GM23338 (cell line): ENCODE measurements at places on chromosomes 13 and 19. TPM values are rescaled to one million over a fixed set of nuclear protein-coding genes. Genes with fewer than 3 reads are reported as not detected.

GRCh38 chr19:55453511-55454260 is 7.8 kb downstream of the ISOC2 start:
- H3K27me3 ChIP-seq = peaks cover 36% of the 10 kb centered on the region
- no peaks in the 10 kb centered on the region for H3K36me3 ChIP-seq
- DNase-seq = no peak
- H3K27ac ChIP-seq = no peak overlapping the region
- peaks cover 8% of the 10 kb centered on the region; the same call in 1 of the 2 replicates for H3K4me1 ChIP-seq
- H3K4me3 ChIP-seq = no peak overlapping the region

DNA sequence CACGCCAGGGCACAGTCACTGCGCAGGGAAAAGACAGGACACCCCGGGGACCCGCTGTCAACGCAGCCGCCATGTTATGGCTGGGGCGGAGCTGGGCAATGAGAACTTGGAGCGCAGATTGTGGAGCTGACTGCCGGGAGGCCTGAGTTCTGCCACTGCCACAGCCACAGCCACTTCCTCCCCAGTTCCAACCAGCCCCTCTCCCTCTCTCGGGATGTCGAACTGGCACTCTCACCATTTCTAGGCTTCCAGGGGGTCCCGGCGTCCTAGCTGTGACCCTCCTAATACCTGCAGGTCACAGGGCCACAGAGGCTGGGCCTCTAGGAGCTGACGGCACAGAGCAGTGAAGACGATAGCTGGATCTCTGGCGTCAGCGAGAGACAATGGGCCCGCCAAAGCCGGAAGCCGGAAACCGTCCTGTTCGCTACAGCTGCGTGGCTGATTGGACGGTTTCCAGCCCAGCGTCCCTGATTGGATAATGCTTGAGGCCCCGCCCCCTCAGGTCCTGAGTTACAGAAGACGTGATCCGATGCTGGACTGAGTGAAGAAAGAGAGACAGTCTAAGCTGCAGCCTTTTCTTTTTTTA is at the start of gene ZNF506:
Gene ZNF506 (minus strand): TSS at position 385 of the 586 bp plus-strand sequence. CDS start 147 bp downstream, at position 238.
- H3K27ac ChIP-seq = peak within 1 kb of the TSS; percentile 94; the same call in 1 of the 2 replicates
- H3K36me3 ChIP-seq = no peaks in the 10 kb centered on the region
- peak within 1 kb of the TSS; percentile 98 for H3K4me3 ChIP-seq
- peak; percentile 99 for DNase-seq
- no peaks in the 10 kb centered on the region for H3K27me3 ChIP-seq

GRCh38 chr13:49071341-49071937 is 95.7 kb downstream of the FNDC3A start:
- DNase-seq = no peak
- no peak overlapping the region for H3K4me3 ChIP-seq
- no peaks in the 10 kb centered on the region for H3K4me1 ChIP-seq

DNA sequence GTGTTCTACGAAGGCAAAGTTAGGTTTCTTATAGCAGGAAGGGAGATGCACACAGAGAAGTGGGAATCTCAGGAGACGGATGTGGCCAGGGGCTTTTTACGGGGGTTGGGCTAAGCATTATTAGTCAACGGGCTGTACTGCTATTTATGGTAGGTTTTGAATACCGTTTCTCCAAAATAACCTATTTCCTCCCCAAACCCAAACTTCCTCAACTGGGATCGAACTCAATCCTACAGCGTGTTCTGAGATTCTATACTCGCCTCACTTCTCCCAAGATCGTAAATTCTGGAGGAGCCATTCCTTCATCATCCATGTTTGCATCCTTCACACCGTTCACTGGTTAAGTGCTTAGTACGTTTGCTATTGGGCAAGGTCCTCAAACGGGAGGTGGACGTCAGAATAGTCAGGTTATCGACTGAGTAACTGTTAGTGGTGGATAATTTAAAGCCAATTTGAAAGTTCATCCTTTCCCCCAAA is 1.2 kb upstream of the TRIM13 start:
- peaks cover 18% of the 10 kb centered on the region for H3K27me3 ChIP-seq
- peaks cover 14% of the 10 kb centered on the region for H3K4me1 ChIP-seq
- H3K4me3 ChIP-seq = peak overlapping the region; percentile 80
- H3K36me3 ChIP-seq = no peaks in the 10 kb centered on the region

- H3K36me3 ChIP-seq = no peaks in the 10 kb centered on the region
- peaks cover 4% of the 10 kb centered on the region; the same call in 1 of the 2 replicates for H3K27me3 ChIP-seq
- peak overlapping the region; percentile 84 for H3K4me3 ChIP-seq
- peak; percentile 87 for DNase-seq
- H3K4me1 ChIP-seq = peaks cover 16% of the 10 kb centered on the region
Measured at GRCh38 chr19:38228491-38229439, 4.7 kb upstream of the DPF1 start.

- no peak overlapping the region for H3K4me3 ChIP-seq
- H3K27me3 ChIP-seq = no peaks in the 10 kb centered on the region
- no peak overlapping the region for H3K27ac ChIP-seq
- no peaks in the 10 kb centered on the region for H3K4me1 ChIP-seq
- no peak for DNase-seq
Measured at GRCh38 chr19:31164791-31165251, 184.4 kb downstream of the TSHZ3 start.

DNA sequence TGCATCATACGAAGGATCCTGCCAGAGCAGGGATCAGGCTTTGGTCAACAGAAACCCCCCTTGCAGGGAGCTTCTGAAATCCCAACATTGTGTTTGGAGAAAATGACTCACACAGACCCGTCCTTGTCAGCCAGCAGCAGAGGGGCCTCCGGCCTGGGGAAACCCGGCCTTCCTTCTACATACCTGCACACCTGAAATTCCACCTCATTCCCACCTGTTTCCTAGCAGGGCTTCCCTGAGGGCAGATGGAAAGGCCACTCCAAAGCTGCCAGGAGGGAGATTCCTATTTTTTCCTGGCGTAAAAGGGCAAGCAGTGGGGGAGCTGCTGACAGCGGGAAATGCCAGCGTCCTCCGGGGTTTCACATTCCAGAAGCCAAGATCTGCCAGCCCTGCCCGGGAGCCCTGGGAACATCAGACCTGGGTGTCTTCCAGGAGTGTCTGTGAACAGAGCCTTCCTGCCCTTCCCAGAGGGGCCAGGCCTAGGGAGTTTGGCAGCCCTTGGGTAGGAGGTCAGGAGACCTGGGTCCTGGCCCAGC is 3.0 kb upstream of the IGFL1 start:
- H3K27me3 ChIP-seq = no peaks in the 10 kb centered on the region
- no peaks in the 10 kb centered on the region for H3K4me1 ChIP-seq
- no peaks in the 10 kb centered on the region for H3K36me3 ChIP-seq
- H3K27ac ChIP-seq = no peak overlapping the region
- no peak for DNase-seq

- H3K4me1 ChIP-seq = no peaks in the 10 kb centered on the region
- H3K4me3 ChIP-seq = no peak overlapping the region
- H3K27ac ChIP-seq = no peak overlapping the region
- no peaks in the 10 kb centered on the region for H3K27me3 ChIP-seq
- H3K36me3 ChIP-seq = no peaks in the 10 kb centered on the region
Measured at GRCh38 chr13:112128331-112128610, 61.3 kb downstream of the SOX1 start.

DNA sequence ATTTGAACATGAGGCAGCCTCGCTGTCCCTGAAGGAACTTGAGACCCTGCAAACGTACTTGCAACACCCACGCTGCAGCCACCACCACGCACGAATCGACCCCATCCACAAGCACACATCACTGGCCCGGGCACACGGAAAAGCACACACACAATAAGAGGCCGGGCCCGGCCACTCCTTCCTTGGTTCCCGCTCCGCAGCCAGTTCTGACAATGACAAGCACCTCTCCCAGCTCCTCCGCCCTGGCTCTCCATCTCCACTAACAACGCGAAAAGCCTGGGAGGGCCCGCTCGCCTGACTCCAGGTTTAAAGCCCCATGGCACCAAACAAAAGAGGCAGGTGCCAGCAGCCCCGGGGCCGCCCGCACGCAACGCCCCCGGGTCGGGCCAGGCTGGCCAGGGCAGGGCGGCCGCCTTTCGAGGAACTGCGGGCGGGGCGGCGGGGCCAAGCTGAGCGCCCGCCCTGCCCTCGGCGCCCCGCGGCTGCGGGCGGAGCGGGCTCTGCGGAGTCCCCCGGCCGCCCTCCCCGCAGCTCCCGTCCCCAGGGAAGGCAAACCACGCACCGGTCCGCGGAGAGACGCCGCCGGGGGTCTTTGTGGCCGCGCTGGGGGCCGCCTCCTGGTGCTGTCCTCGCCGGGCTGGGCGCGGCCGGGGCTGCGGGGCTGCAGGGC is 495 bp downstream of the DCLK1 start:
- H3K4me1 ChIP-seq = peaks cover 17% of the 10 kb centered on the region
- peaks cover 40% of the 10 kb centered on the region for H3K27me3 ChIP-seq
- H3K27ac ChIP-seq = no peak overlapping the region
- H3K36me3 ChIP-seq = no peaks in the 10 kb centered on the region; the same call in 1 of the 2 replicates
- peak overlapping the region; percentile 92 for H3K4me3 ChIP-seq

- H3K4me3 ChIP-seq = no peak overlapping the region
- no peaks in the 10 kb centered on the region for H3K4me1 ChIP-seq
- H3K27me3 ChIP-seq = no peaks in the 10 kb centered on the region
- H3K36me3 ChIP-seq = no peaks in the 10 kb centered on the region
- H3K27ac ChIP-seq = no peak overlapping the region
Measured at GRCh38 chr13:38542601-38543000, 144.3 kb upstream of the FREM2 start.

- no peak overlapping the region for H3K4me3 ChIP-seq
- H3K4me1 ChIP-seq = no peaks in the 10 kb centered on the region
- DNase-seq = no peak
- H3K36me3 ChIP-seq = no peaks in the 10 kb centered on the region
- H3K27me3 ChIP-seq = no peaks in the 10 kb centered on the region
Measured at GRCh38 chr13:102970542-102970941, 95.7 kb downstream of the SLC10A2 start.

- no peaks in the 10 kb centered on the region for H3K36me3 ChIP-seq
- peak overlapping the region; percentile 88 for H3K4me3 ChIP-seq
- peaks cover 8% of the 10 kb centered on the region; the same call in 1 of the 2 replicates for H3K4me1 ChIP-seq
- H3K27me3 ChIP-seq = peaks cover 41% of the 10 kb centered on the region
Measured at GRCh38 chr13:113759525-113760137, 605 bp downstream of the TMEM255B start.

- H3K27ac ChIP-seq = no peak overlapping the region
- DNase-seq = no peak
- H3K4me3 ChIP-seq = no peak overlapping the region
- H3K36me3 ChIP-seq = no peaks in the 10 kb centered on the region
- H3K4me1 ChIP-seq = no peaks in the 10 kb centered on the region
Measured at GRCh38 chr19:40163541-40164129, 27.6 kb upstream of the MAP3K10 start.

ZNF763 gene
- 0.87 and 2.2 TPM in 2 replicates for total RNA-seq

CYSLTR2 gene
- total RNA-seq = not detected in 2 replicates

OVOL3 gene
- not detected in 2 replicates for total RNA-seq

CAMSAP3 gene
- total RNA-seq = 29.9 and 32.2 TPM in 2 replicates

PRKCSH gene
- 107 and 130 TPM in 2 replicates for total RNA-seq

GAS6 gene
- 18.0 and 21.2 TPM in 2 replicates for total RNA-seq

EPS8L1 gene
- 40.6 and 47.5 TPM in 2 replicates for total RNA-seq
